Skeletal muscle cell (primary cell): ENCODE measurements at places on chromosomes 1 and 21.

GRCh38 chr1:79448426-79448825 lies 441.9 kb upstream of the ADGRL4 start:
- DNase-seq = peak; percentile 32

GRCh38 chr21:21199342-21200102 lies 201.3 kb downstream of the NCAM2 start:
- DNase-seq = no peak

- DNase-seq = no peak
Measured at GRCh38 chr21:28144653-28145052, 848.0 kb downstream of the LTN1 start.

DNA sequence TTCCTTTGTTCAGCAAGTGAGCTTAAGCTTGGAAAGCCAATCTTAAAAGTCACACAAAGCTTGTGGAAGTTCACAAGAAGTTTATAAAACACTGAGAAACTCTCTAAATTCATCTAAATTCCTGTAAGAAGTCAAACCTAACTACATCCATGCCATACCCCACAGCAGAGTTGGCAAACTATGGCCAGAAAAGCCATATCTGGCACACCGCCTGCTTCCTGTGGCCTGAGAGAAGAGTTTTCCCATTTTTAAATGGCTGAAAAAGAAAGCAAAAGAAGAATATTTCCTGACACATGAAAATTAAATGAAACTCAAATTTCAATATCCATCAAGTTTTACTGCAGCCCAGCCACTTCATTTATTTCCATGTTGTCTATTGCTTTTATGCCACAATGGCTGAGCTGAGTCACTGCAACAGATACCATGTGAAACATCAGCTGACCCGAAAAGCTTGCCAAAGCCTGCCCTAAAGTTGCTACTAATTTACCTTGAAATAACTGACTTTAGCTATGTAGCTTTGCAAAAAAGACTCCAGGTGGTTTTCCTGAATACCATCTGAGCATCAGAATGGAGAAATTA lies 237.1 kb downstream of the SLC45A1 start:
- no peak for DNase-seq

- DNase-seq = no peak
Measured at GRCh38 chr1:243291292-243291691, 35.5 kb downstream of the SDCCAG8 start.

- DNase-seq = no peak
Measured at GRCh38 chr1:176187001-176187400, 20.1 kb downstream of the COP1 start.

- no peak for DNase-seq
Measured at GRCh38 chr21:38250991-38251418, 5.8 kb upstream of the KCNJ15 start.

- no peak for DNase-seq
Measured at GRCh38 chr1:37433171-37433570, 41.2 kb upstream of the ZC3H12A start.

DNA sequence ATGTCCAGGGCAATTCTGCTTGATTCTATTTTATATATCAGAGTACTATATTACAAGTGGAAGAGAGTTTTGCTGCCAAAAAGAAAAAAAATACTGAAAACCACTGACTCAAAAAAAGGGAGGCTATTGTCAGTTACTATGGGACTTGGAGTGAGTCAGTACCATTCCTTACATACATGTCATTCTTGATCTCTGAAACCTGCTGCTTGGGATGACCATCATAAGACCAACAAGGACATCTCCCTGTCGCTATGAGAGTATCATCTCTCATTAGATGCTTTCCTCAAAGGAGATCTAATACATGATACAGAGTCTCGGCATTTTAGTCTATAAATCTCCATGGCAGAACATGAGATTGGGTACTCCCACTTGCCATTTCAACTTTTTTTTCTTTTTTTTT lies 11.8 kb upstream of the INPP5B start:
- peak; percentile 64 for DNase-seq

- no peak for DNase-seq
Measured at GRCh38 chr1:3596663-3597598, 14.4 kb downstream of the MEGF6 start.

- no peak for DNase-seq
Measured at GRCh38 chr1:41497056-41497440, 12.6 kb upstream of the EDN2 start.

- DNase-seq = no peak
Measured at GRCh38 chr1:30034105-30034626, 689.2 kb downstream of the MATN1 start.

DNA sequence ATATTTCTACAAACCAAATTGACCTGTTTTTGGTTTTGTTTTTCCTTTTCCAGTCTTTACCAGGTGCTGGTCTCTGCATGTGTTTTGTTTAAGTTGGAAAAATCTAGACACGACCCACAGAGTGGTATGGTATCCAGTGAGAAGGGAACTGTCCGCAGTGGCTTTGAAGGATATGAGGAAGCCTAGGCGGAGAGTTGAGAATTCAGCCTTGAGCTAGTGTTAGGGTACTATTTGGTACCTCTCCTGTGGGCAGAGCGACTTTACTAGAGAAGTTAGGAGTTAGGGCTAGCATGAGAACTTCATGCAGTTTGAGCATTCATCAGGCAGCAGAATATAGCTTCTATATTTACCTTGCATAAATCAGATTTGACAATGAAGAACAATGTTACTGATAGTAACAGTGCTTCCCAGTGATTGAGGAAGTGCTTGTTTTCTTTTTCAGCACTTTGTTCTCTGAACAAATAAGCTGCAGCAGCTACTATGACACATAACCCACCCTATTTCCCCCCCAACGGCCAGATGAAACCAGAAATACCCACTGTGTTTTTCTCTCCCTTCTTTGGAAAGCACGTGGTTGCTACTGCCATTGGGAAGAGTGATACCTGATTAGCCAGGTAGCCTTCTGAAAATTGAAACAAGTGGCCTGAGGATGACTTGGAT lies 19.0 kb downstream of the MRPS6 start:
- DNase-seq = no peak

DNA sequence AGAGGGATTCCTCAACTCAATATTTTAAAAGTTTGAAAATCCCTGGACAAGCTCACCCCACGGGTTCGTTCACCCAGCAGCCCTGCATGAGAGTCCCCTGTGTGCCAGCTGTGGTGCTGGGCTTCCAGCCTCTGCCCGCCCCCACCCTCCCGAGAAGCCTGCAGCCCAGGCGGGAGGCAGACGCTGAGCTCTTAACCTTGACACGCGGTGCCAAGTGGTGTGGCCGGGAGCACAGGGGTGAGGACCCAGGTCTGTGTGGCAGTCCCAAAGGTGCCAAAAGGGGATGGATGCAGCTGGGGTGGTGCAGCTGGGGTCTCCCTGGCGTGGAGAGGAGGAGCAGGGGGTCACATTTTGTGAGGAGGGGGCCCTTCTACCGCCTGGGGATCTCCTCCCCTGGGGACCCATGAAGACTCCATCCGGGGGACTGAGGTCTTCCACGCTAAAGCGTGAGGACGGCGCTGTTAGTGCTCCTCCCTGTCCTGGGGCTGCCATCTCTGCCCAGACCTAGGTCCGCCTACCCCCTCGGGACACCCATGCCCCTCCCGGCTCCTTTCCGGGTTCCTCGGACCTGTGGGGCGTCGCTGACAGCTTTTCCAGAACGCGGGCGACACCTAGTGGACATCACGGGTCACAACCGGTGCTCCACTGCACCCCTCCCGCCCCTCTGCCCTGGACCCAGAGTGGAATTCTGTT lies 12.9 kb downstream of the PLA2G2F start:
- DNase-seq = peak; percentile 9

DNA sequence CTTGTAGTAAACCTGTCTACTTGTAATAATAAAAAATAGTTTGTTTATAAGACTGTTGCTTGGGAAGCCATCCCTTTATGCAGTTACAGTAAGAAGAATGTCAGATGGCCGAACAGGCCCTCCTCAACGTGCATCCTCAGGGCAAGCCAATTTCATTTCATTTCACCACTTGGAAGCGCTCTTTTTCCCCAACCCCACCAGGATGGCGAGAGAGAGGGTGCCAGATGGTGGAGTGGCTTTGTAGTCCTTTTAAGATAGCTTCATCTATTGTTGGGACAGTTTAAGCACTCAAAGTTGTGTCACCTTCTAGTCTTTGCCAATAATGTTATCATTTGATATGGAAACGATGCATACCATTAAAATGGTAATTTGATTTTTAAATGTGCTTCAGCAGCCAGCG lies 356.3 kb upstream of the CAMK1G start:
- DNase-seq = no peak

- no peak for DNase-seq
Measured at GRCh38 chr1:45314266-45314665, 12.4 kb upstream of the HPDL start.

- no peak for DNase-seq
Measured at GRCh38 chr1:18385239-18385790, 95.4 kb upstream of the KLHDC7A start.

- no peak for DNase-seq
Measured at GRCh38 chr1:58975888-58976287, 192.0 kb upstream of the JUN start.

- peak; percentile 19 for DNase-seq
Measured at GRCh38 chr1:157274698-157275534, 136.7 kb upstream of the ETV3 start.

DNA sequence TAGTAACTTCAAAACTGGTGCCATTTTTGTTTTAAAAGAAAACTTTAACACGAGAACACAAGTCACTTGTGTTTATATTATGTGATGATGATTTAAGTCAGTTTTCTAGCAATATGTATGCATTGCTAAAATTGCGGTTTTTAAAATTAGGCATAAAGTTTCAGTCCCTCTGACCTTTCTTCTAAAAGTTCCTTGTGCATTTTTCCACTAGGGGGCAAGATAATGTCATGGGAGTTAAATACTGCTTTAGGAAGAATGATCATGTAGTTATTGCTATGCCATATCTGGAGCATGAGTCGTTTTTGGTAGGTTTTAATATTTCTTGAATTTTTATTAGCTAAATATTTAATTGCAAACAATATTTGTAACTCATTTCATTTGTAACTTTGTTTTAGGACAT lies 10.7 kb downstream of the CDC7 start:
- no peak for DNase-seq

- peak; percentile 93 for DNase-seq
Measured at GRCh38 chr1:221816899-221817298, 75.0 kb upstream of the DUSP10 start.

- DNase-seq = peak; percentile 59
Measured at GRCh38 chr1:201506557-201507359, at the start of gene CSRP1. TSS of gene CSRP1 (minus strand) at chr1:201507123. CDS start at chr1:201496303, 10,820 bp downstream.

DNA sequence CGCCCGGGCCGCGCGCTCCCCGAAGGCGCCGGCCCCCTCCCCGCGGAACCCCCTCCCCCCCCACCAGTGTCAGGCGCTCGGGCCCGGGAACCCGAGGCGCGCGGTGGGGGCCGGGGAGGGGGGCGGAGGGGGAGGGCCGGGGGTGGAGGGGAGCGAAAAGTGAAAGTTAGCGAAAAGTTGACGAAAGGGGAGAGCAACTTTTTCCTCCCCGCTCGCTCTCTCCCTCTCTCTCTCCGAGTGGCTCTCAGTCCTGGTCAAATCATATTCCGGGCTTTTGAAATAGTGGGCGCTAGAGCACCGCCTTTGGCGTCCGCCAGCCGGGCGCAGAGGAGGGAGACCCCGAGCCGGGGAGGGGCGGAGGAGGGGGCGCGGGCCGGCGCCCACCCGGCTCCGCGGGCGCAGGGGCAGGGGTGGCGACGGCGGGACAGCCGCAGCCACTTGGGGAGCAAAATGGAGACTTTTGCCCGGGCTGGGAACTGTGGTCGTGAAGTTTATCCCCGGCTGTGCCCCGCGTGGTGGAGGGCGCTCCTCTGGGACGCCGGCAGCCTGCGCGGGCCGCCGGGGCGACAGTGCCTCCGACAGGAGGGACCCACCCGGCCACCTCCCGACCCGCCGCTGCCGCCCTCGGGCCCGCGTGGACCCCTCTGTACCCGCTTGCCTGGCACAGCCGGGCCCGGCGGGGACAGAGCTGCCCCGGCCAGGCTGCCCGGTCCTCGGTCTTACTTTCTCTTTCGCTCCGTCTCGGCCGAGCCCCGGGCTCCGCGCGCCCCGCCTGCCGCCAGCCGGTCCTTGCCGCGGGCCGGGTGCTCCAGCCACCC lies 697 bp downstream of the PRDM16 start:
- no peak for DNase-seq

DNA sequence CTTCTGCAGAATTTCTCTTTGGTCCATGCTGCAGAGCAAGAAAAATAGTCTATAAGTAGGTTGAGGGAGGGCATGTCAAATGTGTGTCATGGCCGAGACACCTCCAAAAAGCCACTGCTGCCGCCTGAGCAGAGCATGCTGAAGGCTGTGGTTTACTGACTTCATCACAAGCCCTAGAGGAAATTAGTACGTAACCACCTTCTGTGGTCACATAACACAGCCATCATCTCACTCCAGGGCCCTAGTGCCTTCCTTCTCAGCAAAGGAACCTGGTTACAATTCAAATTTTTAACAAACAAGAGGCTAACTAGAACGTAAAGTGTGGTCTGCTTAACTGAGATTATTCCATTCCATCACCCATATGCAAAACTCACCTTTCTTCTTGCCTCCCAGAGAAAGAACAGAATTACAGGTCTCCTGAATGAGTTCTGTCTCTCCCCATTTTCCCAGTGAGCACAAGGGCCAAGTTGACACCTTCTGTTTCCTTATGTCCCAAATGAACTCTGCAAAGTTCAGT lies at the start of gene PTPN22:
Gene PTPN22 (minus strand): TSS at position 116 of the 517 bp plus-strand sequence.
- DNase-seq = peak; percentile 52
